ENCODE measurements at places on chromosomes 7 and 10.

GRCh38 chr10:15374566-15374965 lies 3.5 kb upstream of the FAM171A1 start:
- no peak for DNase-seq

- DNase-seq = no peak
Measured at GRCh38 chr7:71334541-71334940, 202.6 kb downstream of the GALNT17 start.

DNA sequence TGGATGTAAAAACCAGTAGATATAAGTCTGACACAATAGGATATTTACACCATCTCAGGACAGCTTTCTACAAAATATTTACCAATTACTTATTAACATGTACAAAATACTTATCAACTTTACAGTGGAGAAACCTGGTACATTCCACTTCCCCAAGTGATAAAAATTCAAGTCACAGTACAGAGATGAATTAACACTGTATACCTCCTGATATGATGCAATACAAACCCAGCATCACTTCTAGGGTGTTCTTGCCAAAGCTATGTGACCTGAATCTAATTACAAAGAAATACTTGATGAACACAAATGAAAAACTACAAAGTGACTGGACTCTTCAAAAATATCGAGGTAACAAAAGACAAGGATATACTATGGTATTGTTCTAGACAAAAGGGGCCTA lies 156.4 kb upstream of the FGFR2 start:
- DNase-seq = no peak

DNA sequence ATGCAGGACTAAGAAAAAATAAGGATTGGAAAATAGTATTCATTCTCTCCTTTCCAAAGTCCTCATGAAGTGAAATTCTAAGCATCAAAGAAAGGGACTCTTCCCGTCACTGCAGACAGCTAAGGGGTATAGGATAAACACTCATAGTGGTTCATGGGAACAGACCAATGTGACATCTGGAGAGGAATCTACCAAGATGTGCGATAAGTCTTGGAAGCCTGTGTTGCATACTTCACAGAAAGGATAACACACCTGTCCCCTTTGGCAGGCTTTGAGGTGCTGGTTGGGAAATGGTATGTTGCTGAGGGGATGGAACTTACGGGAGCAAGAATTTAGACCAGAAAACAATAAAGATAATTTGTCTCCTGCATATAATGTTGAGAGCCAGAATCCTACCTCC lies 248.1 kb downstream of the ARHGAP21 start:
- no peak for DNase-seq

DNA sequence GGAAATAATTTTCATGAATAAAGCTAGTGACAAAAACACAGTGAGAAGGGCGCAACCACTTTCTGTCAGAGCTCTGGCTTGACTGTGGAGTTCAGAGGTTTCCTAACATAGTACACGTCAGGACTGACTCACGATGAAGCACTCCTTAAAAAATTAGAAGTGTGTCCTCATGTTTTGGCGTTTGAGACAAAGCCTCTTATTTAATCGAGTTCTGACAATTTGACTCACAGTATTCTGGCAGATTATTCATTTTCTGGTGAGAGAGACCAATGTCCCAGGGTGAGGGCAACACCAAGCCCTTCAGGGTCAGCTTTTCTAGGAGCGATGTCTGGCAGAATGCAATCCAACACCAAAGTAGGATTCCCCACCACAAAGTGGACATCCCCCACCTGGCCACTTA lies 108.7 kb downstream of the DIP2C start:
- DNase-seq = no peak

GRCh38 chr10:12455766-12456165 lies 106.4 kb downstream of the CAMK1D start:
- DNase-seq = no peak

DNA sequence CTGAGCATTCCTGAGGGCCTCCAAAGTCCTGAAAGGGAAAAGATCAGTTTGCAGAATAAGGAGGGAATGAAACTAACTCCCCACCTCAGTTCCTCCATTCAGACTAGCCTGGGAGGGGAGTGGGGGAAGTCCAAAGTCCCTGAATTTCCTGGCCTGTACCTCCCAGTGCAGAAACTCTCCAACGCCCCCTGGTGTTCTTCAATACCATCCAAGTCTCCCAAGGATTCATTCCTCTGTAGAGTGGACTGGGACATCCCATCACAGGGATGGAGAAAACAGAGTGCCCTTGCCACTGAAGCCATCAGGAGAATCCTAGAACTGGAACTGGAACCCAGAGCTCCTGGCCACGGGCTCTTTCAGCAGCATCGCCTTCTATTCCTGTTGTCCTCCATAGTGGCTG lies 1.6 kb upstream of the COL13A1 start:
- no peak for DNase-seq

GRCh38 chr7:23956772-23957576 lies 247.0 kb downstream of the STK31 start:
- DNase-seq = no peak

- DNase-seq = peak; percentile 82
Measured at GRCh38 chr10:89392974-89393373, 551 bp downstream of the IFIT1 start.

- DNase-seq = no peak
Measured at GRCh38 chr7:148289630-148290029, 300.9 kb upstream of the C7orf33 start.

GRCh38 chr7:133135451-133135850 lies 53.6 kb upstream of the CHCHD3 start:
- no peak for DNase-seq

- DNase-seq = no peak
Measured at GRCh38 chr7:155795401-155795800, 16.9 kb downstream of the SHH start.

GRCh38 chr7:46832136-46832535 lies 749.8 kb downstream of the TNS3 start:
- DNase-seq = no peak

GRCh38 chr10:71603150-71603549 lies 116.4 kb downstream of the C10orf105 start:
- no peak for DNase-seq

DNA sequence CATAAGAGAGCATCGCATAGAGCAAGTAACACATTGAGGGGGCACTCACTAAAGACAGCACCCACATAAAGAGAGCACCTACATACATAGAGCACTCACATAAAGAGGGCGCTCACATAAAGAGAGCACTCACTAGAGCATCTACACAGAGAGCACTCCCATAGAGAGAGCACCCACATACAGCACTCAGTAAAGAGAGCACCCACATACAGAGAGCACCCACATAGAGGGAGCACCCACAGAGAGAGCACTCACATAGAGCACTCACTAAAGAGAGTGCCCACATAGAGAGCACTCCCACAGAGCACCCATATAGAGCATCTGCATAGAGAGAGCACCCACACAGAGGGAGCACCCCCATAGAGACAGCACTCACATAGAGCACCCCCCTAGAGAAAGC lies 47.8 kb downstream of the INSIG1 start:
- no peak for DNase-seq

GRCh38 chr7:44196450-44196872 lies 4.3 kb upstream of the YKT6 start:
- DNase-seq = no peak

DNA sequence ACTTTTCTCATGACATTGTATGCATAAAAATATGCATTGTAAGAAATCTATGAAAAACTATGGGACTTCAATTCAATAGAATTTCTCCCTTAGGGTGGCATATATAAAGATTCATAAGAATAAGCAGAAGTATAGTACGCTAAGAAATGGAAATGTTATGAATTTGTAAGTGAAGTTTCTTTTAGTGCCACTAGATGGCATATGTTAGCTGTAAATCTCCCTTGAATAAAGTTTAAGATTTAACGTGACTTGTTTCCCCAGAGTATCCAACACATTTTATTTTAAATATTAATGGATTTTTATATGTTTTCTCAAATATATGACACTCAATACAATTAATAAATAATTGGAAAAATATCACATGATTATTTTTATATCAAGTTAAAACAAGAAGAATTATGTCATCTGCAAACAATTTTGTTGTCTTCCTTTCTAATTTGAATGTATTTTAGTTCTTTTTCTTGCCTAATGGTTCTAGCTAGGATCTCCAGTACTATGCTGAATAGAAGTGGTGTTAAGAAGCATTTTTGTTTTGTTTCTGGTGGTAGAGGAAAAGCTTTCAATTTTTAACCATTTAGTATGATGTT lies 287.2 kb downstream of the HGF start:
- DNase-seq = no peak

DNA sequence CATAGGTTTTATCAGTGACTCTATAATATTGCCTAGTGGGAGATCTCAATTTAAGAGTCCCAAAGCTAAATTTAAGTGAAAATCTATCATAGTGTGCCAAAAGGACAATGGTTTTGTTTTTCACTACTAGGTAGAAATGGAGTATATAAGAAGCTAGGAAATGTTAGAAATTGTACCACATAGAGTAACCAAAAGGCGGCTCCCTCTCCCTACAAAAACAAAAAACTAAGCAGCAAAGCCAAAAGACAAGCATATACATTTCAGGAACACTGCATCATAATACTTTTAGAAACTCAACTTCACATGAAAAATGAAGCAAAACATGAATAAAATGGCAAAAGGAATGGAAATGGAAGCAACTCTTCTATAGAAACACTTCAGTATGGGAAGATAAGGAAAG lies 271.6 kb downstream of the CACNA2D1 start:
- no peak for DNase-seq

- no peak for DNase-seq
Measured at GRCh38 chr7:128104108-128104742, 73.0 kb upstream of the LRRC4 start.

DNA sequence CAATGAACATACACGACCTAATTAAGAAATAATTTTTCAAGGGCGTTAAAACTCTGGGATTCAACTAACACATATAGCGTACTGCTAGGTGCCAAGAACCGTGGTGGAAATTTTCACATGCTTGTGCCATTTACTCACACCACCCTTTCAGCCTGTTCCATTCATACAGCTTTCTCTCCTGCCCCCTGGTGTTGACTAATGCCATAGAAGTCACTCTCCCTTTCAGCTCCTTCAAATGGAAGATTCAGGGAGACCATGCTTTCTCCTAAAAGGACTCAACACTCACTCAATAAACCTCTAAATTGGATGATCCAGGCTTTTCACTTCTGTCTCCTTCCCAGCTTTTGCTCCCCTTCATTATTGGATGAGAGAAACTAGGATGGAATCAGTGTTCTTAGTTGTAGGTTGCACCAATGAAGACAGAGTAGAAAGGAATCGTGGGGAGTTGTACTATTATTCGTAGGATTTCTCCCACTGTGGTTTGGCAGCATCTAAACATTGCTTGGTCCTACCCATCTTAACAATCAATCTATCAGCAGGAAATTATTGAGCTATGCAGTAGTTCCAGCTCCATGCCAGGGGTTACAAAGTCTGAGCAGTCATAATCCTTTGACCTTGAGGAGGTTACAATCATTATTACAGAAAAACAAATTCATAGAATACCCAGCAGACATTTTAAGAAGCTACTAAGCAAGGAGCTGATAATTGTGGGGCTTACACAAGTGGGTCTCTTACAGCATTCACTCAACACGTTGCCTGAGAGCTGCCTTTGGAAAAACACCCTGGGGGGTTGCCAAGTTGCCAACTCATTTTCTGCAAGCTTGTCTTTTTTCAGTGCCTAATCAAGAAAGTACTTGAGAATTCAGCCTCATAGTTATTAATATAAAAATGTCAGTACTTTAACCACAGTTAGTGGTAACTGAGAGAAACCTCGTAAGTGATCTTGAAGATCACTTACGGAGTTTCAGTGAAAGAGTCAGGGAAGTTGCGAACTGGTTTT lies 2.8 kb upstream of the PPP1R3C start:
- no peak for DNase-seq

DNA sequence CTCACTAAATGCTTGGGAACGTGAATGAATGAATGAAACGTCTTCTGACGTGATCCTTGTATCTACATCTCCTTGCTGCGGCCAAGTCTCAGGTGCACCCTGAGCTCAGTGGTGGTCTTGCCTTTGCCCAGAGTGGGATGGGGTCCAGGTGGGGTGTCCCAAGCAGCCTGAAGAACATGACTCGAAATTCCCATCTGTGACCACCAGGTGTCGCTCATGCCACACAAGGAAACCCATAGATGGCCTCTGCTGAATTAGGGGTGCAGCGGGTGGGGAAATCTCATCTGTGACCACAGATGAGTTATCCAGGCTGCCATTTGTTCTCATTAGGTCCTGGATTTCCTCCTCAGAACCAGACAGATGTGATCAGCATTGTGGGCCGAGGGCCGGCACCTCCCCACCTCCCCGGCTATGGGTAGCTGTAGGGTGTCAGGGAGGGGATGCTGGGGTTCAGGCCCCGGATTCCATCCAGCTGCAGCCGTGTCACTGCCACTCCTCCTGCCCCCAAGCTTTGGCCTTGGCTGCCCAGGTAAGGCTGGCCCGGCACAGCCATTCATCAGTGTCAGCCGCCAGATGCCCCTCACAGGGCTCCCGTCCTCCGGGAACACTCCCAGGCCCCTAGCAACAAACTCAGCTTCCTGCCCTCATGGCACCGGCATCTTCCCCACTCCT lies 21.0 kb upstream of the GNA12 start:
- DNase-seq = no peak

DNA sequence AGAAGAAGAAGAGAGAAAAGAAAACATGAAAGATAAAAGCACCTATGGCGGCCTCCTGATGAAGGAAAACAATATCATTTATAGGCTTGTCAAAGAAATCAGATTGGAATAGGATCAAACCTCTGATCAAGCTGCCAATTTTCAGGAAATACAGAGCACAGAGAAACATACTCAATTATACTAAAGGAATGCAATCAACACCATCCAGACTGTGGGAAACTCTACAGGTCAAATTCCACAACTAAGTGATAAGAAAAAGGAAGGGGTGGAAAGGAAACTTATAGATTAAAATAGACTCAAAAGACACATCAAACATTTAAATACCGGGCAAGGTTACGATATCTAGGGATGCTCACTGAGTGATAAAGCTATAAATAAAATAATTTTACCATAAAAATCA lies 39.3 kb downstream of the AOAH start:
- no peak for DNase-seq

DNA sequence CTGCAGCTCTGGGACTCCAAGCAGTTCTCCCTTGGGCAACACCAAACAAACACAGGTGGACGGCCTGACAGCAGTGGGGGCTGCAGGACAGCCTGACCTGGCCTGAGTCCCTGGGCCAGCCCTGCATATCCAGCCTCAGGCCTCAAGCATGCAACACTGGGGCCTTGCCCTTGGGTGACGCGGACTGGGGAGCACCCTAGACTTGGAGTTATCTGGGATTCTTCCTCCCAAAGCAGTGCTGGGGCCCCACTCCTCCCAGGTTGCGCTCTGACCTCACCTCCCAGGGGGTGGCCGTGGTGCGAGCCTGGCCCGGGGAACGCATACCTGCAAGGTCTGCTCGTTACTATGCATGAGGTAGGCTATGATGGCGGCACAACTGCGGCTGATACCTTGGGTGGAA lies 6.2 kb upstream of the TMEM120A start:
- no peak for DNase-seq

DNA sequence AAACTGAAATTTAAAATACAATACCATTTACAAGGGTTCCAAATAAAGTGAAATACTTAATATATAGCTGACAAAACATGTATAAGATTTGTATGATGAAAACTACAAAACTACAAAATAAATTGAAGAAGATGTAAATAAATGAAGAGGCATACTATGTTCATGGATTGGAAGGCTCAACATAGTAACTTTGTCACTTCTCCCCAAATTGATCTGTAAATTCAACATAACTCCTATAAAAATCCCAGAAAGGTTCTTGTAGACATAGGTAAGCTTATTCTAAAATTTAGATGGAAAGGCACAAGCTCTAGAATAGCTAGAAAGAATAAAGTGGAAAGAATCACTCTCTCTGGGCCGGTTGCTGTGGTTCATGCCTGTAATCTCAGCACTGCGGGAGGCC lies 24.2 kb upstream of the NFKB2 start:
- DNase-seq = no peak

Data from esophagus muscularis mucosa (tissue), 4 donors.